ENCODE measurements at places on chromosomes 4 and X.
A peak's percentile ranks its signal among the peaks of the same experiment; 100 is the strongest.

- no peak for DNase-seq
Observed at GRCh38 chr4:157806184-157806583, 366.6 kb downstream of the GASK1B start.

- DNase-seq: no peak
Observed at GRCh38 chr4:94995684-94996394, 238.1 kb downstream of the BMPR1B start.

DNA sequence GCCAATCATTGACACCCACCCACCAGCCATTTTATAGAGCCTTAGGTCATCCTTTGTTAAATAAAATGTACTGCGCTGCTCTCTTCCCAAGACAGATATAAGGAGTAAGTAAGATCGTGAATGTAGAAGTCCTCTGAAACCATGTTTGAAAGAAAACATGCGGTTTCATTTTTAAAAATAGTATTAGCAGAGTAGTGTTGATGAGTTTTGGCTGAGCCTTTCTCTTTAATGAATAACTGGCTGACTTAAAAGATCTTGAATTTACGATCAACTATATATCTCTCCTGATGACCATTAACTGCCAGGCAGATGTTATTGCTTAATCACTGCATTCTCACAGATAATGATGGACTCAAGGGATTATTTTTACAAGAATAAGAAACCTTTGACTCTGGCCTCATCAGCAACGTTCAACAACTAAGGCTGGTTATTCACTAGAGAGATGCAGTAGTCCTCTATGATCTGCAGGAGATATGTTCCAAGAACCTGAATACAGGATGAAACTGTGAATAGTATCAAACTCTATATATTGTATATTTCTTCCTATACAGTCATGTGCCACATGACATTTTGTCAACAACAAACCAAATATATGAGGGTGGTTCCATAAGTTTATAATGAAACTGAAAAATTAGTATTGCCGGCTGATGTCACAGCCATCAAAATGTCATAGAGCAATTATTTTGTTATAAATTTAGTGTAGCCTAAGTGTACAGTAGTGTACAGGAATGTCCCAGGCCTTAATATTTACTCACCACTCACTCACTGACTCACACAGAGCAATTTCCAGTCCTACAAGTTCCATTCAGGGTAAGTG lies 80.8 kb downstream of the FAM13A start:
- DNase-seq: no peak

DNA sequence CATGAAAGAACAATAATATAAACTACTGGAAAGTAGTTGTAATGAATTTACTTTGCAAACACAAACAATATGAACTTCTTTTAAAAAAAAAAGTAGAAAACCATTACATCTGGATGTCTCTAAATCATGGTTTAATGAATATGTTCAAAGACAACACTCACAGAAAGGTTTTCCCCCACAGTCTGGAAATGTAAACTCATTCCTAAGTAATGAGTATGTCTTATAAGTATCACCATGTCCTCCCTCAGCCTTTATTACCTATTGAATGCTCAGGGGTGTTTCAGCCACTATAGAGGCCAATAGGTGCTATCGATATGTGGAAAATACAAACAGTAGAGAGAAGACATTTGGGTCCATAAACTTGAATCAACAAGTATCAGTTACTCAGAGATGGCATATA lies 186.7 kb downstream of the PALLD start:
- no peak for DNase-seq

DNA sequence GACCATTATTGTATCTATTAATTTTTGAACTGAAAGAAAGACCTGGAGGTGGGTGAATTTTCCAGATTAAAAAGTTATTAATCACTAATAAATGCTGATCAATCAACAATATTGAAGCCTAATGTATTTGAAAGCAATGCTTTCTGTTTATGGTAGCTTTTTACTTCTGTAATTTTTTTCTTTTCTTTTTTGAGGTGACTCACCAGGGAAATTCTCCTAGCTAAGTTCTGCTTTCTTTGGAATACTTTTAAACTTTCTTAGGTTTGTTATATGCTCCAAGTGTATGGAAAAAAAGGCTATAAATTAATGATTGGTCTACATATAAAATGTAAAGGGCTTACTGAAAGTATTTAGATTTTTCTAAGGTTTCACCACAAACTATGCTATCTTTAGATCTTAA lies 94.2 kb downstream of the MBNL3 start:
- DNase-seq: no peak

GRCh38 chr4:26075583-26075982 lies 161.6 kb downstream of the SMIM20 start:
- no peak for DNase-seq

DNA sequence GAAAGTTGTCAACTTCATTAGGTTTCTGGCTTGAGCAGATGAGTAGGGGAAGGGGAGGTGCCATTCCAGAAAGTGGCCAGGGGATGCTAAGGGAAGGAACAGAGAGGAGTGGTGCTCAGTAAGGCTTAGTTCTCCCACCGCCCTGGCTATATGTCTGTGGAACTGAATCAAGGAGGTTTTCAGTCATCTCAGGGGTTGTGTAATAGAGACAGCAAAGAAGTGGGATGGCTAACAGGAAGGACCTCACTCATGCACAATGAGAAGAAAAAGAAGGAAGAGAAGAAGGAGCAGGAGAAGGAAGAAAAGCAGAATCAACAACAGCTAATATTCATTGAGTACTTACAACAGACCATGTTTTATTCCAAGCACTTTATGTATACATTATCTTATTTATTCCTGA lies 368.7 kb downstream of the MID1IP1 start:
- DNase-seq: no peak

- no peak for DNase-seq
Observed at GRCh38 chr4:68163754-68164153, 34.1 kb upstream of the TMPRSS11F start.

GRCh38 chr4:113604955-113605354 lies 156.6 kb downstream of the CAMK2D start:
- no peak for DNase-seq

DNA sequence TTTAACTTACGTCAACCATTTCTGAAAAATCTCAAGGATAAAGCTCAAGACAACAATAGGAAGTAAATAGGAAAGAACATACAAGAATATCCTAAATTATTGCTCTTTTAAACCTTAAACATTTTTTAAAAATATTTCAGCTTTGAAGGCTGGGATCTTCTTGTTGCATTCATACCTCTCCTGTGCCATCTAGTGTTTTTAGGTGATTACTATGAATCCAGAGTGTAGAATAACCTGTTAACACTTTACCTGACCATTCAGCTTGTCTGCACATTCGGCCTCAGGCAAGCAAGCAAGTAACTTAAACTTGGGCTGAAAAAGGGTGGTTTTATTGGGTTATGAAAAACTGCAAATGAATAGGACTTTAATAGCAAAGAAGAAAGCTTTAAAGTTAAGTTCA lies 507.8 kb upstream of the INTU start:
- no peak for DNase-seq

GRCh38 chr4:169052594-169052945 lies 42.5 kb upstream of the CBR4 start:
- no peak for DNase-seq

DNA sequence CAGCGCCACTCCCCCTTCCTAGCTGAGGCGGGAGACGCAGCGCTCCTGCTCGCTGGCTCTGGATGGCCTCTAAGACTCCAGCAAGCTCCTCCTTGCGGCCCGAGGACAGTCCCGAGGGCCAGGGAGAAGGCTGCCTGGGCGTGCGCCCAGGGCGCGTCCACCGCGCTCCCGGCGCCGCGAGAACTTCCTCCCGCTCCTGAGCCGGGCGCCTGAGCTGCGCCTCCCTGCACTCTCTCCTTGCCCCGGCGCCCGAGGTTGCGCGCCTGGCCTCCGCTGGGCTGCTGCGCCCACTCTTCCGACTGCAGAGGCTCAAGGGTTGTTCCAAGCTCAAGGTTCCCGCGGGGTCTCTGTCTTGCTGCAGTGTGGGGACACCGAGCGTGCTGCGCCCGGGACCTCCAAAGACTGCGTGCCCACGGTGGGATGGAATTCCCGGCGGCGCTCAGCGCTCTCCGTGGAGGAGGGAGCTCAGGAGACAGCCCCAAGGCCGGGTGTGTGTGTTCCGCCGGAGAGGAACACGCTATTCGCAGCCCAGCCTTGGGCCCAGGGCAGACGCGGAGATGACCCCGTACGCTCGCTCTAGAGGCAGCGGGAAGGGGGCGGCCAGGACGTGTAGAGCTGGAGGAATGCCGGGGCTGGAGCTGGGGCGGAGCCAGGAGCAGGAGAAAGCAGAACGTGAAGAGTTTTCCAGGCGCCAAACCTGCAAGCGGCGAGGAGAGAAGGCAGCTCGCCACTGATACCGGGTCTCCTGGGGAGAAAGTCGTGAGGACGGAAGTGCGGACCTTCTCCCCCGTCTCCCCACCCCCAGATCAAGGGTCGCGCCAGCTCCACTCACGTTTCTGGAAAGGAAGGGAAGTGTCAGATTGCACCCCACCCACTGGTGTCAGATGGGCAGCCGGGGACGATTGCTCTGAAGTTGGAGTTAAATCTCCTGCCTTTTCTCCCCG lies at the start of gene ARHGAP6:
TSS of gene ARHGAP6 (minus strand) at position 753 of the 944 bp plus-strand sequence. CDS start 1,092 bp downstream, outside the sequence.
- DNase-seq: no peak

DNA sequence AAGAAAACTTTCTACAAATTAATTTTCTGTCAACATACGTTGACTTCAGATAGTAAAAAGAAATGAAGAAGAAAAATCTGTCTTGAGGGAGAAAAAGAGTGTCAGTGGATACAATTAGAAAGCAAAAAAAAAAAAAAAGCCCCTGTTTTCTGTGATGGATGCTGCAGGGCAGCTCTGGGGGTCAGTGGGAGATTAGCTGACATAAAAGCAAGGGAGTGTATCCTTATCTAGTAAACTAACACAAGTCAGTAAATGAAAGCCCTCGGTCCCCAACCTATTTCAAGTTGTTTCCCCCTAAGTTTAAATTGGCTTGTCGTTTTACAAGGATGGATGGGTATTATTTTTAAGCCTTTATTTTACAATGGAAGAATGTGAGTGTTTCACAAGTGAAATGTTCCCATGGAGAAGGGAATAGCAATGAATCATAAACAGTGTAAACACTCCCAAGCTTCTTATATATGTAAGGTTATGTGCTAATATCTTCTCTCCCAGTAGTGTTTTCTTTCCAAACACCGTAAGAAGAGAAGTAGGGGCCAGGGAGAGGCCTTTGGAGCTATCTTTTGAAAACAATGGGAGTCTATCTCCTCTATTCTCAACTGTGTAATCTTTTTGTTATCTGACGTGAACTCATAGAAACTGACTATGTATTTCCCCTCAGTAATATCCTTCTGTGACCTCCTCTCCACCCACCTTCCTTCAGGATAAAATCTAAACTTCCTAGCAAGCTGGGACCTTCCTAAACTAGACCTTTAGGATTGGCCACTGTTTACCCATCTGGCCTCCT lies 347.7 kb downstream of the FBXO8 start:
- no peak for DNase-seq

DNA sequence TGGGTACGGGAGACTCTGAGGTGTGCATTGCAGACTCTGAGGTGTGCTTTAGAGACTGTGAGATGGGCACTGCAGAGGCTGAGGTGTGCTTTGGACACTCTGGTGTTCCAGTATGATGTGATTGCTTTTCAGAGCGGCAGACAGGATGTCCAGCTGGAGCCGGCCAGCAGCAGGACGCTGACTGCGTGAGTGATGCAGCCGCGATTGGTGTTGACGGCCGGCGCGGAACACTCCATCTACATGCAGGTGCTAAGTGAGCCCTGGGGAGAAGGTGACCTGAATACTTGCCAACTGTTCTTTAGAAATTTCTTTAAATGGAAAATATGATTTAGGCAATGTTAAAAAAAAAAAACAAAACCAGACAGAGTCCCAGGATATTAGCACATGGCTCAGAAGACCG lies 103.1 kb upstream of the PPP2R3B start:
- no peak for DNase-seq

GRCh38 chr4:53465281-53465680 lies 87.8 kb downstream of the FIP1L1 start:
- DNase-seq: no peak

- no peak for DNase-seq
Observed at GRCh38 chr4:155062948-155063347, 145.5 kb upstream of the NPY2R start.

- DNase-seq: peak; percentile 26
Observed at GRCh38 chrX:56729152-56729850, at the start of gene NBDY. Gene NBDY (plus strand): TSS chrX:56729243. CDS start chrX:56729354, 111 bp downstream.

GRCh38 chrX:45751156-45751555 lies 550.5 kb upstream of the DIPK2B start:
- DNase-seq: no peak

DNA sequence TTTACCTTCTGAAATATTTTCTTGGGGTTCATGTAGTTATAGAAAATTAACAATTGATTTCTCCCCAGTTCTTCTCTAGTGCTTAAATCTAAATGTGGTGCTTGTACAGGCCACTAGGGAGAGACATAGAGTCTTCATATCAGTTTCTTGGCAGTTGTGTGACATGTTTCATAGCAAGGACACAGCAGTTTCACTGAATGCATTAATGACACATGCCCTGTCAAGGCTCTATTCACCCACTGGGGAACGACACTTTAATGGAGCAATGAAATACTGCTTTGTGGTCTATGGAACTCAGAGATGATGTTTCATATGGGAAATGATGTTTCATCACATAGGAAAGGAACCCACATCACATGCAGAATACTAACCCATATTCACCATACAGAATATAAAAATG lies 2.8 kb downstream of the VEGFC start:
- no peak for DNase-seq

DNA sequence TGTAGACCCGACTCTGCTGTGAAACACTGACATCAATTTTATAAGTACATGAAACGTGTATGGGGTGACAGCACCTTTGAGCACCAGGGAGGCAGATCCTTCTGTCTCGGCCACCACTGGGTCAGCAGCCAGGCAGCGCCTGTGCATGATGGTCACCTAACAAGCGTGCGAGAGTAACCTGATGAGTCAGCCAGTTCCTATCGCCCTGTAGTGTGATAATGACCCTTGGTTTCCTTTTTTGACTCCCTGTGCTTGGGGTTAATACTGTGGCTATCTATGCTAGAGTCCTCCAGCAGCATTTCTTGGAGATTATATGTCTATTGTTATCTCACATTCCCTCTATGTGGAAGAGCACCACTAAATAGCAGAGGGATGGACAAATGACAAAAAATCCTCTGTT lies 101.6 kb downstream of the NPNT start:
- DNase-seq: no peak

DNA sequence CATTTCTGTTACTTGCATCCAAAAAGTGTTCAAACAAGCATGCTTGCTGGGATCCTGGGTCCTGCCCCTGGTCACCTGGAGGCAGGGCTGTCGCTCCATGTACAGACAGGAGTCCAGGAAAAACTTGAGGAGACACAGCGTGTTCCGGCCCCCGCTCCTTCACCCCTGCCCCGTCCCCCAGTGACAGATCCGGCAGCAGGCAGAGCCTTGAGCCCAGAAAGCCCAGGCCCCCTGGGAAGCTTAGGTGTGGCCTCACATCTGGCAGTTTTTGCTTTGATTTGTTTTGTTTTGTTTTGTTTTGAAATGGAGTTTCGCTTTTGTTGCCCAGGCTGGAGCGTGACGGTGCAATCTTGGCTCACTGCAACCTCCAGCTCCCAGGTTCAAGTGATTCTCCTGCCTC lies 67.0 kb downstream of the TRMT44 start:
- DNase-seq: no peak

GRCh38 chrX:8960957-8961468 lies 72.9 kb downstream of the FAM9B start:
- no peak for DNase-seq

GRCh38 chrX:2903366-2903765 lies 25.8 kb downstream of the ARSD start:
- no peak for DNase-seq

Data from amniotic stem cell (primary cell).